ENCODE measurements at places on chromosomes 1 and 21.

DNA sequence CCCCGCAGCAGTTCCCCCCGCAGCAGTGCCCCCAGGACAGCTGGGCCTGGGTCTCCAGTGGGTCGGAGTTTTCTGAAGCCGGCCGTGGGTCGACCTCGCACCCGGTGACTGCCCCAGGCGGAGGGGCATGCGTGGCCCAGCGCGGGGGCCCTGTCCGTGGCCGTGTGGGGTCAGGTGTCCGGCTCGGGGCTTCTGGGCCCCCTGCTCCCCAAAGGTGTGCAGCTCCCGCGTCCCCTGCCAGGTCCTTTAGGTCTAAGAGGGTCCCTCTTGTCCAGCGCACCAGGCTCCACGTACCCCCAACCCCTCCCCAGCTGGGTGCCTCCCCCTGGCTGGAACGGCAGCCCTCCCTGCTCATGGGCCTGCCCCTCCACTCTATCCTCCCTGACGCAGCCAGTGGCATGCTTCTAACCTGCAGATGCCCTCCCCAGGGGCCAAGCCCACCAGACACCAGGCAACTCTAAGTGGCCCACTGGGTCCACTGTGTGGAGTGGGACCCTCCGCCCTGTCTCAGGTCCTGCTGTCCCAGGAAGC lies 5.9 kb upstream of the HES4 start:
- DNase-seq = no peak

- DNase-seq = no peak
Observed at GRCh38 chr1:150072959-150073358, 5.4 kb downstream of the VPS45 start.

GRCh38 chr1:196538473-196538872 lies 69.8 kb downstream of the KCNT2 start:
- no peak for DNase-seq

DNA sequence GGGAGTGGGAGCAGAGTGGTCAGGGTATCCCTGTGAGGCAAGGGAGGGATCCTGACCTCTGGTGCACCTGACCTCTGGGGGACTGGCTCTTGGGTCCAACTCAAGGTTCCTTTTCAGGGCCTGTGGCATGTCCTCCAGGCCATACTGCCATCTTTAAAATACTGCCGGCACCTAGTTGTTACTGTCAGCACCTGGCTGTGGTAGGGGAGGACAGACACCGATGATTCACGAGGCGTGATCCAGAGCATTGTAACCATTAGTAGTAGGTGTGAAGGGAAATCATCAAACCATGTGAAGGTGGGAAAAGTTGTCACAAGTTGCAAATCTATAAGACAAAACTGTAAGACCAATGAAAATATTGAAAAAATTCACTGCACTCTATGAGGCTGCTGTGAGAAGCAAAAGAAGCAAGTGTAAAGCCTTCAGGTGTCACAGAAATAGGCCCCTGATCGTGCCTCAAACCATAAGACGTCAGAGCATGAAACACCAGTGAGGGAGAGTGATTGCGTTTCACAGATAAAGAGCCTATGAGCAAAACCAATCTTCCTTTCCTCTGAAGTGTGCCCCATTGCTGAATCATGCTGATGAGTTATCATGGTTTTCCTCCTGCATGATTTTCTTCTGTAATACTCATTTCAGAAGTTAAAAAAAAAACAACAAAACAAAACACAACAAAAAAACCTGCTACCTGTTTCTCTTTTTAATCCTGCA lies 55.3 kb downstream of the CDC7 start:
- no peak for DNase-seq

DNA sequence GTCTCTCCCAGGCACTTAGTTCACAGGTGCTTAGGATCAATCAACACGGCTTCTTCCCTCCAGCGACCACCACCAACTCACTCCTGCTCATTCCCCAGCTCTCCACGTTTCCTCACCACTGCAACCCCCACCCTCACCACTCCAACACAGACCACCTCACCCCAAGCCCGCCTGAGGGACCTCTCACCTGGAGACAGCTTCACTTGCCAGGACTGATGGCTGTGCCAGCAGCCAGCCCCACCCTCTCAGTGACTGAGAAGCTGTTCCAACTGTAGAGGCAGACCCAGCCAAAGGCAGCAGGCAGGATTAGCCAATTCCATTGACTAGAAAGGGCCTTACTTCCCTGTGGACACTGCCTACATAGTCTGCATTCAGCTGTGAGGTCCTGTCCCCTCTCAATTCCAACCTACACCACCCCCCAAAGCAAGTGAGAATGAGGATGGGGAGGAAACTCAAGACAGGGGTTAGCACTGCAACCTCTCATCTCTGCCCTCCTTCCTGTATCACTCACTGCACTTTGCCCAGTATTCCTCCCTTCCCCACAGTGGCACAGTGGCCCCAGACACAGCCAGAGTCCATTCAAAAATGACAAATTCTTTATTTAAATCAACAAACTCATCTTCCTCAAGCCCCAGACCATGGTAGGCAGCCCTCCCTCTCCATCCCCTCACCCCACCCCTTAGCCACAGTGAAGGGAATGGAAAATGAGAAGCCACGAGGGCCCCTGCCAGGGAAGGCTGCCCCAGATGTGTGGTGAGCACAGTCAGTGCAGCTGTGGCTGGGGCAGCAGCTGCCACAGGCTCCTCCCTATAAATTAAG lies 7.6 kb downstream of the TAGLN2 start:
- no peak for DNase-seq

GRCh38 chr1:101376121-101377083 lies 139.6 kb downstream of the S1PR1 start:
- no peak for DNase-seq

GRCh38 chr21:41977034-41977950 lies 23.5 kb upstream of the C2CD2 start:
- DNase-seq = no peak

GRCh38 chr1:40662864-40663263 lies 2.6 kb downstream of the RIMS3 start:
- no peak for DNase-seq

- peak; percentile 87 for DNase-seq
Observed at GRCh38 chr1:203504400-203505250, 10.7 kb downstream of the OPTC start.

DNA sequence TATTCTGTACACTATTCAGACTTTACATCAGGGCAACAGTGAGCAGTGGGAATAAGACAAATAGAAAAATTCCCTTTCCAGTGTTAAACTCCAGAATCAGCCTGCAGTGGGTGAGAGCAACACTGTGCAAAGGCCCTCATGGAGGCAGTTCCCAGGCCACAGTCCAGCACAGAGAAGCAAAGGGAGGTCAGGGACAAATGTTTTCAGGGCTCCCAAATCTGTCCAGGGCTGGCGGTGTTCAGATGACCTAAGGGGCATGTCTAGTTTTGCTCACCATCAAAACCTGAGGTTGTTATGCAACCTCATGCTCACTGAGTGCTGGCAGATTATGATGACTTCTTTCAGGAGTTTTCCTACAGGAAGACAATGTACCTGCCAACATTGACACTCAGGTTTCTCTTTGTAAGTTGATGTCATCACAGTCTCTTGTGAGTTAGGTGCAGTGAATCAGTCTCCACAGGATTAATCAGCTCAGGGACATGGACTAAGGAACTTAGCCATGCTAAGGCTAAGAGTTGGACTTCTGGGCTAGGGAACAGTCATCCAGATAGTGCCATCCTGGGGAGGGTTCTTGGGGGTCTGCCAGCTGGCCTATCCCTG lies 3.6 kb upstream of the LCE5A start:
- no peak for DNase-seq

DNA sequence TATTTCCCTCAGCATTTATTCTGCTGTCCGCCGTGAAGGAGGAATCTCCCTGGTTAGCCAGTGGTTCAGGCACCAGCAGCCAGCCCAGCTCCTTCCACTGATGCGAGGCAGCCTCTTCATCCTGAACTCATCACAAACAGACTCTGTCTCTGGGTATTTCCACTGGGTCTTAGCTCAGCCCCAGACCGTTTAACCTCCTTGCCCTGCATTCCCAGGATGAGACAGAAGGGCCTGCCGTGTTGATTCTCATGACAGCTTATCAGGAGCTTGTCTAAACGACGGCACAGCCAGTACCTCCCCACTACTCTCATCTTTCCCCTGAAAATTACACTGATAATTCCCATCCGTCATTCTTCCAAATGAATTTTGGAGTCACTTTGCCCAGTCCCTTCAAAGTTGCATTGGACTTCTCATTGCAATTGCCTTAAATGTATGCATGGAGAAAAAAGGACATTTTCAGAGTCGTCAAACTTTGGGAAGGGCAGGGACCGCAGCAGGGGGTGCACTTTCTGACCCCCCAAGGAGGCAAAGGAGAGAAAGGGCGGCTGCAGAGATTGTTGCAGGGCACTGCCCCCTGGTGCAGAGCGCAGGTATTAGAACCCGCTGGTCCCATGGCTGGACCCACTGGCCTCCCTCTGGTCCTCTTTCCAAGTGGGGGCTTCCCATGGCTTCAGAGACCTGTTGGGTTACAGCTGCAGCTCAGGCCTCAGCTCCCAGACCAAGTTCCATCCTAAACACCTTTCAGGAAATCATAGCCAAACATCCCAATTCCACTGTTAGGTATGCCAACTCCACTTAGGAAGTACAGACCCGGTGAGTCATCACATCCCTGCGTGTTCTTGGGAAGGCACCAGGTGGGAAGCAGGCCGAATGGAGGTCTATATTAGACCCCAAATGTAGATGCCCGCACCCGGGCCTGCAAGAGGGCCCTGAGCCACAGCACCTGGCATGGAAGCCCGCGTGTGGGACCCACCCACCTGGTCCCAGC lies 3.7 kb upstream of the MEGF6 start:
- DNase-seq = peak; percentile 65

DNA sequence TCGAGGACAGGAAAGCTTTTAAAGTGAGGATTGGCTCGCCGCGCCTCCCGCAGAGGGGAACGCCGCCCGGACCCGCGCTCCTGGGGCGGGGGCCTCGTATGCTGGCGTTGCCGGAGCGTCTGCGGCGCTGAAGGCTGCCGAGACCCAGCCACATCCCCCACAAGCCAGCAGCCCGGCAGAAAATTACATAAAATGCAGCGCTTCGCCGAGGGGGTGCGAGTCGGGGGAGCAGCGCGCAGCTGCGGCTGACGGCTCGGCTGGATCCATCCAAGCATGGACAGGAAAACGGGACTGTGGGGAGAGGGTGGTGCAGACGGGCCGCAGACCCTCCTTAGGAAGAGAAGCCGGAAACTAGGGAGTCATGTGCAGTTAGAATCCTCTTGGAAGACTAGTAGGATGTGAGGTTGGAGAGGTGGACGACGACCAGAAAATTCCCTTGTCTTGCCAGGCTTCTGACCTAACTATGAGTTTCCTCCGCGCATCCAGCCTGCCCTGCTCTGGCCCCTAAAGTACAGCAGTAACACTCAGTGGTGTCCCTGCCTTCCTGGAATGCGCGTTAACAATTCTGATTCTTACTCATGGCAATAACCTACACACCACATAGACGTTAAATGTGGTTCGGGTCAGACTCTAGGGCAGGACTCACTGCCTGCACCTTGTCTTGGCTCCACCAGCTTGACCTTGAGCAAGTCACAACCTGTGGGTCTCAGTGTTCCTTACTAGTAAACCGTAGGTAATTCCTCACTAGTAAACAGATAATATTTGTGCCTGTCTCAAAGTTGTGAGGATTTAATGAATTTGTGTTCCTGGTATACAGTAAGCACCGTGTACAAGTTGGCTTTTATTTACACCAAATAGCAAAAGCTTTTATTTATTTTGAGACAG lies 953 bp upstream of the BRWD1 start:
- DNase-seq = peak; percentile 61

GRCh38 chr21:24223624-24224023 lies 1383.7 kb downstream of the MRPL39 start:
- no peak for DNase-seq

DNA sequence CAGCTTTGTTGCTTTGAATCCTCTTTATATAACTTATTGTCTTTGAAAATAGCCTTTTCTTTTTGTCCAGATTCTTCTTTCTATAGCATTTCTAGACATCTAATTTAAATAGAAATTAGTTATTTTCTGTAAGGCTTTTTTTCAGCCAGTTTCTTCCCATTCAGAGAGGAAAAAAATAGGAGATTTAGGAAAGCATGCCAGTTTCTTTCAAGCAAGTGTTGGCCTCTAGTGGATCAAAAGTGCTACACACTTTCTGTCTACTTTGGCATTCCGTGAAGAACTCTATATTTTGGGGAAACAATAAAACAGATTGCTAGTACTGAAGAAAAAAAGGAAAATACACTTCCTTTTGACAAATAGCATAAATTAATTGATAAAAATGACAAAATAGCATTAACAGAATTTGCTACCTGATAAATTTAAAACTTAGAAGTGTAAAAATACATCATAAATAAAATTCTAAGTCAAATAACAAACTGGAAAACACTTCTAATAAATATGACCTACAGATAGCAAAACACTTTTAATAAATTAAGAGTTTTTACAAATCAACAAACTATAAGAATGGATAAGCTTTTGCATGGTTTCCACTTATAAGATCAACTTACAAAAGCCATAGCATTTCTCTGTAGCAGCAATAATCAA lies 13.1 kb upstream of the EXO1 start:
- no peak for DNase-seq

- no peak for DNase-seq
Observed at GRCh38 chr1:64234714-64235113, 31.3 kb downstream of the UBE2U start.

DNA sequence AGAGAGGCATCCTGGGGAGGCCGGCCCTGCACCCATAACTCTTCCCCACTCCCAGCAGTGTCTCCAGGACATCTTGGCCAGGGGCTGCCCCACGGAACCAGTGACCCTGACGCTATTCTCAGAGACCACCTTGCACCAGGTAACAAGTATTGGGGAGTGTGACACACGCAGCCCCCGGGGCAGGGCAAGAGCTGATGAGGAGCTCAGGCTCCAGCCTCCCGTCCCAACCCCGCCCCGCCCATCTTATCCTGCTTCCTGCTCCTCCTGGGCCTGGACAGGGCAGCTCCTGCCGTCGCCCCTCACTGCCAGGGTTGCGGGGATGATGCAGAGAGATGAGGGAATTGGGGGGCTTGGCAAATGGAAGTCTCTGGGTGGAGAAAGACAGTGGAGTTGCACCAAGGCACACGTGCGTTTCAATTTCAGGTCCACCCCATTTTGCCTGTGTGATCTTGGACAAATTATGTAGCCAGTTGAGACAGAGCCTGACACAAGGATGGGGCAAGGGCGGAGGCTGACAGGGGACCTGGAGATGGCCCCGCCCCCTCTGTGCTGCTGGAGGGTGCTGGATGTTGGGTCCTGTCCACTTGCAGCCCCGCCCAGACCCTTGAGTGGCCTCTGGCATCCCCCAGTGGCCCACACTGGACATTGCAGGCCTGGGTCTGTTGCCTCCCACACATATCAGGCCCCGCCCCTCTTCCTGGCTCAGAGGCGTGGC lies 10.7 kb downstream of the CLCNKA start:
- DNase-seq = peak; percentile 94

Measured in nephron progenitor cell (in vitro differentiated cells).